ENCODE measurements at places on chromosomes 1 and 21.

DNA sequence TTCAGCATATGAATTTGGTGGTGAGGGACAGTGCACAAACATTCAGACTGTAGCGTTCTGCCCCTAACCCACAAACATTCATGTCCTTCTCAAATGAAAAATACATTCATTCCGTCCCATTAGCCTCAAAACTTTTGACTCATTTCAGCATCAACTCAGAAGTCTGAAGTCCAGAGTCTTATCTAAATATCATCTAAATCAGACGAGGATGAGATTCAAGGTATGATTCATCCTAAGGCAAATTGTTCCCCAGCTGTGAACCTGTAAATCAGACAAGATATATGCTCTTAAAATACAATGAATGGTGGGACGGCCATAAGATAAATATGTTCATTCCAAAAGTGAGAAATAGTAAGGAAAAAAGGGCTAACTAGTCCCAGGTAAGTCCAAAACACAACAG lies 1195.6 kb upstream of the ADGRL4 start:
- no peak for DNase-seq

GRCh38 chr1:84510668-84511067 lies 4.3 kb upstream of the GNG5 start:
- DNase-seq = no peak

- DNase-seq = no peak
These were observed 15.6 kb upstream of the TACSTD2 start for GRCh38 chr1:58592522-58593134.

GRCh38 chr1:89279011-89279466 lies 6.4 kb upstream of the GBP5 start:
- DNase-seq = no peak

GRCh38 chr1:207516729-207517128 lies 20.8 kb downstream of the CR1 start:
- DNase-seq = no peak

DNA sequence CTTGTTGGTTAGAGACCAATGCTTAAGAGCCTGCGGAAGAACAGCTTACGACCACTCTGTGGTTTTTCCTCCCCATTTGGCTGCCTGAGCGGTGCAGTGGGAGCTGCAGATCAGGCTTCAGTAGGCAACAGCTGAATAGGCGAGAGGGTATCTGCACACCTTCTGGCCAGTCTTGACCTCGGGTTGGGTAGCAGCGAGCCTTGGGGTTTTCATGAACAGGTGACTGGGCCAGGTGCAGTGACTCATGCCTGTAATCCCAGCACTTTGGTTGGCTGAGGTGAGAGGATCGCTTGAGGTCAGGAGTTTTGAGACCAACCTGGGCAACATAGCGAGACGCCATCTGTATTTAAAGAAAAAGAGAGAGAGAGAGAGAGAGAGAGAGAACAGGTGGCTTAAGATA lies 41.0 kb downstream of the NENF start:
- no peak for DNase-seq

DNA sequence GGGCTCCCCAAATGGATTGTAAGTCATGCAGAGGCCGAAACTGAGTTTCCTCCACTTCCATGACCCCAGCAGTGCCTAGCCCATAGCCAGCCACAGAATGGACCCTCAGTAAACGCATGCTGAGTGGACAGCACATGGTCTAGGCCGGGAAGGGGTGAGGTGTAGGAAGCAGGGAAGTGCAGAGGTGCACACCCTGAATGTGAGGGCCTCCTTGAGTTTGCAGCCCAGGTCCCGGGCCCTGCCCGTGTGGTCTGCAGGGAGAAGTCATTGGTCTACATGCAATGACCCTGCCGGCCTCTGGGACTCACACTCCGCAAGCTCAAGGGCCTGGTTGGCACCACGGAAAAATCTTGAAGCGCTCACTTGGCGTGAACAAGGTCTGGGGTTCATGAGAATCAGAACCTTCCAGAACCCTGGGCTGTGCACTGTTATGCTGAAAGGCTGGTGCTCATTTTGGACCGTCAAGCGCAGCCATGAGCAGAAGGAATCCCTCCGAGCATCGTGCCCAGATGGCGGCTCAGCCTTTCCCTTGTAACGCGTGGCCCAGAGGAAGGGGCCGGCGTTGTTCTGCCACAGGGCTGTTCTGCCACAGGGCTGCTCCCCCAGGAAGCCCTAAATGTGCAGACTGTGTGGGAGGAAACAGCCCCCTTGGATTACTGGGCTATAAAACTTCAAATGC lies 66.4 kb downstream of the PSMG1 start:
- no peak for DNase-seq

DNA sequence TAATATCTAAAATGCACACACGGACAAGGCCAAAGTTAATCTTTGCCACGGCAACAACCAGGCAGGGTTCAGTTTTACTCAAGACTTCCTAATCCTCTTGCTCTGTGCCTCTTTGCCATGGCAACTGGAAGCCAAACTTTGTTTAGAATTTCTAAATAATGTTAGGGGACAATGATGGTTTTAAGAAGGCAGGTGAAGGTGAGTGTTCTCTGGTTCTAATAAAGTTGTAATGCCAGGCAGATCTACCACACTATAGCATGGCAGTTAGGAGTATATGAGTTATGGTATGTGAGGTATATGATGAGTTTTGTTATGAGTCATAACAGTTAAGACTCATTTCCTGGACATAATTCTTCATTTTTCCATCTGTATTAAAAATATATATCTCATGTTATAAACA lies 2.7 kb downstream of the PTPRC start:
- no peak for DNase-seq

DNA sequence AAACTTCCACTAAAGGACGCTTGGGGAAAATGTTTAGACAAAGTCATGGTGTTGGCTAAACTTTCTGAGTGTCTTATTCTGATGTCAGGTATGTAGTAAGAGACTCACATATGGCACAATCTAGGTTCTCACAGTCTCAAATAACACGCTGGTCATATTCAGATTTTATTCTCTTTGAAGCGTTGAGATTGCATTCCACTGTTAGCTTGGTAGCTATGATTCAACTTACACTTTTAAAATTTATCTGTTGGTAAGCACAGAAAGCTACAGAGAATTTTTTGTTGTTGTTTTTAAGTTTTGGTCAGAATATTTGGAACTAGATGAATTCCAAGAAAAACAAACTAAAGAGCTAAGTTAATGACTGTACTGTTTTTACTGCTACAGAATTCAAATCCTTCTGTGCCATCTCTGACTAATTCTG lies 126.7 kb downstream of the PRRX1 start:
- DNase-seq = no peak

GRCh38 chr1:97210307-97210706 lies 488.7 kb downstream of the PTBP2 start:
- DNase-seq = no peak

- DNase-seq = no peak
These were observed 56.7 kb upstream of the GFI1 start for GRCh38 chr1:92543131-92544055.

Measured in stimulated activated CD8-positive, alpha-beta memory T cell treated with anti-CD3 and anti-CD28 coated beads, Interleukin-4, amount 100 ng/mL, for 4 hours (primary cell).